ENCODE measurements at places on chromosomes 2 and 18.

GRCh38 chr2:194003911-194004310 is 1653.1 kb upstream of the SLC39A10 start:
- no peak for DNase-seq

GRCh38 chr2:160726046-160726445 is 232.4 kb upstream of the RBMS1 start:
- no peak for DNase-seq

DNA sequence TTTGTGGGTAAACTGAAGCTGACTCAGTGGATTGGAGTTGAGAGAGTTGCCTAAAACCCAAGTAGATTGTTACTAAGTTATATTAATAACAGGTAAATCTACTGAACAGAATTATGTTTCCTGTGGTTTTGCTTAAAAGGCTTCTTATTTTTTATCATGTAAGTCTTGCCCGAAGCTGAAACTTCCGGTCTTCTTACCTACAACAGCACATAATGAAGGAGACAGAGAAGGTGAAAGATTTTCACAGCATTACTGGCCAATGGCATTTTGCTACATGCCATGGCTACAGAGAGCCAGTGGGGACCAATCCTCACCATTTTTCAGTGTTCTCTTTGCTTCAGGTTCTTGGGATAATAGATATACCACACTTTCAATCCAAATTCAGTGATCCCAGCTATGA is 220.0 kb downstream of the ERBB4 start:
- no peak for DNase-seq

- DNase-seq: no peak
These were observed 1.2 kb downstream of the REV1 start for GRCh38 chr2:99488539-99489062.

DNA sequence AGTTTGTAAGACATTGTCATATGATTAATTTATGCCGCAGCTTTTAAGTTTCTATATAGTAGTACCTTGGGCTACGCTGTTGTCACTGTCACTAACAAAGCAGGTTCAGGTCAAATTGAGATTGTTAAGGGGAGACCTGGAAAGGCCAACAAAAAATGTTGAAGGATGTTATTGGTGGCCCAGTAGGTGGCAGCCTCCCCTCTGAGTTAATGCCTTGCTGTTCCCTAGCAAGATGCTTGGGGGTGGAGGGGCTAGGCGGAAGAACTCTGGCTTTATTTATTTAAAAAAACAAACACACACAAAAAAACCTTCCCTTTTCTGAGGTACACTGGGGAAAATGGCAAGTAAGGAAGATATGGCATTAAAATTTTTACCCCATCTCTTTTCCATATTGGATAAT is 128.3 kb upstream of the ATP5MC3 start:
- peak; percentile 43 for DNase-seq

DNA sequence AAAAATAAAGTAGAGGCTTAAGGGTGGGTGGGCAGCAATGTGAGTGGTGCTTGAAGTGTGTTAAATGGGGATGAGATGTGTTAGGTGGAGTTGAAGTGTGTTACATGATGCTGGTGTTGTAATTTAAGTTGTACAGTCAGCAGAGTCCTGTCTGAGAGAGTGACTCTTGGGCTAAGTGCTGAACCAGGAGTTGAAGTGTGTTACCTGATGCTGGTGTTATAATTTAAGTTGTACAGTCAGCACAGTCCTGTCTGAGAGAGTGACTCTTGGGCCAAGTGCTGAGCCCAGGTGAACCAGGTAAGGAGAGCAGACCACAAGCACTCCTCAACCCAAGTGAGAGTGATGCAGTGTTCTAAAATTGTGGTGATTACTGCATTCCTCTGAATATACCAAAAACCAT is 40.6 kb downstream of the LCLAT1 start:
- no peak for DNase-seq

GRCh38 chr2:64543008-64543697 is 19.0 kb downstream of the AFTPH start:
- DNase-seq: no peak

DNA sequence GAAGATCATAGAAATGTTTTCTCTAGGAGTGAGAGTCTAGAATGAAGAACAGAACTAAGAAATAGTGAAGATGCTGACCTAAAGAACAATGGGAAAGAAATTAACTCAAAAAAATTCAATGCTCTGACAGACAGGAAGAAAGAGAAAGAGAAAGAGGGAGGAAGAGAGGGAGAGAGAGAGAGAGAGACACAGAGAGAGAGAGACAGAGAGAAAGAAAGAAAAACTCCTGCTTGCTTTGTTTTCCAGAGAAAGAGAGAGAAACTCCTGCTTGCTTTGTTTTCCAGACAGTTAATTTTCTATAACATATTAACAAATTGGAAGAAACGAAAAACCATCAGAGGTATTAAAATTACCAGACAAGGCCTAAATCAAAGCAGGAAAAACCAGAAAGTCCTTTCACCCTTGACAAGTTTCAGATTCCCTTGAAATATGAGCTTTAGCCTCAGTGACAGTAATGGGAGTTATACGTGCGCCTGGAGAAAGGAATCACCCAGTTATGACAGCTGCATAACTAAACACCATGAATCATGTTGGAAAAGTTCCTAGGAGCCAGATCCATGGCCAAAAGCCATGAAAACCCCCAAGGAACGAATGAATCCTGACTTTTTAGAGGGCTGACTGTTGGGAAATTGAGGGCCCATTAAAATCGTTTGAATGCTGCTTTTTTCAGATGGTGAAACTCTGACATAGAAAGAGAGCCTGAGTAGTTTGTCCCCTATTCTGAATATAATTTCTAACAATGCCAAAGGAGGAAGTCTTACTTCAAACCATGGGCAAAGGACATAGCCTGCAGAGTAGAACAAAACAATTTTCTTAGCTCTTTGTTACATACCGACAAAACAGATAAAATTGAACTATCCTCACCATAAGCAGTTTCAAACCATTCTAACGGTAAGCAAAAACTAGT is 228.6 kb upstream of the CHST9 start:
- no peak for DNase-seq

- no peak for DNase-seq
These were observed 64.0 kb downstream of the ADNP2 start for GRCh38 chr18:80173060-80173459.

DNA sequence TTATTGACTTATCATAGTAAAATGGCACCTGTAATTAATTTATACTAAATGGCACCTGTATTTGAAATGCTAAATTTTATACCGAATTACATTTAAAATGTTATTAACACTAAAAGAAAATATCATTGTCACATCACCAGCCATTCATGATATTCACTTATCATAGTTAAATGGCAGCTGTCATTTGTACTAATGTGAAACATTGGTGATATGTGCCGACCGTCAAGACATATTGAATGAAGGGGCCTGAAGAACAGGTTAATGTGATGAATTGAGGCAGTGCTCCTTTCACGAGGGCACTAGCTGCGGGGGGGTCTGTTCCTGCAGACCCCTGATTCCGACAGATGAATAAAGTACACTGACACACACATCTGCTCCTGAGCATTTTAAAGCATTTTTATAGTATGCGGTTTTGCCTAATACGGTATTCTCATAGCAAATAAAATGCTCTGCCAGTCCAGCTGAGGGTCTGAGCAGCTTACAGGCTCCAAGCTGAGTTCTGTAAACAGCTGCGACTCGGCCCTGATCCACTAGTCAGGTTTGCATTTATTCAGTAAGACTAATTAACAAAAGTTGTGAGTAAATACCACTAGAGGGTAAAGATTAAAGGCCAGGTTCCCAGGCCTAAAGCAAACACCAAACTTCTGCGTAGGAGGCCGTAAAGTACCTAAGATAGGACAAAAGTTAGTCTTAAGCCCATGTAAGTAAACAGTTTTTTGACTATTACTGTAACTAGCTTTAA is 593.4 kb upstream of the NETO1 start:
- no peak for DNase-seq

DNA sequence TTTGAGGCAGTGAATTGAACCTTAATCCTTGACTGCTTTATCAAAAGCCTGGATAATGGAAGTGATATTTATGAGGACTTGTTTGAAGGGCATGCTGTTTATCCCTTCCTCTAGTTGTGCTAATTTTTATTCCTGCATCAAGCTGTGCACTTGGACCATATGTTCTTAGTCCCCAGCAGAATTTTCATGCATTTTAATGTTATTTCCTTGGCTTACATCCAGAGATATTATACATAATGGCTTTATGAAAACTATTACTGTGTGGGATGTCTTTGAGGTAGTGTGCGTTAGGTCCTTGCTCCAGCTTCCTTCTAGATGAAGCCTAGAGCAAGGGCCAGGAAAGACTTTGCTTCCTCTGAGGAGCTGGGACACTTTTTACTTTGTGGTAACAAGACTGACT is 378.4 kb downstream of the LPIN1 start:
- no peak for DNase-seq

- DNase-seq: no peak
These were observed 14.0 kb downstream of the ANXA4 start for GRCh38 chr2:69755862-69756467.

DNA sequence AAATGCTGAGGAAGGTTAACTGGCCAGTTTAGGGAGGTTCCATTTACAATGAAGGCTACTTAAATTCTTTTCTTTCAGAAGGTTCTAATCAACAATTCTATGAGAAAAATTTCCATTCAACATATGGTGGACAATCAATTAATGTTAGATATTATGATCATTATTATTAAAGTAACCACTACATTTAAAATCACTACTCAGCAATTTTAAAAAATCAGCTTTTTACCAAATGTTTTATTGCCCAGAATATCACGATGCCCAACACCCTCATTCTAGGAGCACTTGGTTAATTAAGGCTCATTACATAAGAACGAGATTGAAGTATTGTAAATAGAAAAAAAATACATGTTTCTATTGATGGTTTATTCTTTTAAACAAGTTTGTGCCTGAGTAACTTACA is 396.1 kb downstream of the NRXN1 start:
- no peak for DNase-seq

DNA sequence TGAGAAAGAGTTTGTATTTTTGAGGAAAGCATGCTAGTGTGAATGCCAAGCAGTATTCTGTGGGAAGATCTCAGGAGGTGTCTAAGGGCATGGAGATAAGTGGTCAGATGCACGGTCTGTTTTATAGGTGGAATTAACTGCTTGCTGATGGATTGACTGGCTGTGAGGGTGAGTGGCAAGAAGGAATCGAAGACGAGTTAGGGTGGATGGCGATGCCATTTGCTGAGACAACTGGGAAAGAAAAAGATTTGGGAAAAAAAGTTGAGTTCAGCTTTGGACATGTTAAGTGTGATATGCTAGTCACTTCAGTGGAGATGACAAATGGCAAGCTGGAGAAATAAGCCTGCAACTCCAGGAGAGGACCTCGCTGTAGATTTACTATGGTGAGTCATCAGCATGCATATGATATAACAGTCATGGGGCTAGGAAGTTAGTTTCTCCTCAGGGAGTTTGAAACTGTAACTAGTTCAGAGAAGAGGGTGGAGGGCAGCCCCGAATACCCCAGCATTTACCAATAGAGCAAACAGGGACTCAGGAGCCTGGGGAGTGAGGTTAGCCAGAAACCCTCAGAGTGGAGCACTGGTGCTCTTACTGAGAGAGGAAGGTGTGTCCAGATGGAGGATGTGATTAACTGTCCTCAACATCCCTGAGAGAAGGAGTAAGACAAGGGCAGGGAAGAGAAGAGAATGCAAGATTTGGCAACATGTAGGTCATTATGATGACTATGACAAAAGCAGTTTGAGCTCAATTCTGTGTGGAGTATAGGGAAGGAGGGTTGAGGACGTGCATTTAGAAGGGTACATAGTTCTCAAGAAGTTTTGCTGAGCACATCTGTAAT is 2.0 kb upstream of the HK2 start:
- no peak for DNase-seq

DNA sequence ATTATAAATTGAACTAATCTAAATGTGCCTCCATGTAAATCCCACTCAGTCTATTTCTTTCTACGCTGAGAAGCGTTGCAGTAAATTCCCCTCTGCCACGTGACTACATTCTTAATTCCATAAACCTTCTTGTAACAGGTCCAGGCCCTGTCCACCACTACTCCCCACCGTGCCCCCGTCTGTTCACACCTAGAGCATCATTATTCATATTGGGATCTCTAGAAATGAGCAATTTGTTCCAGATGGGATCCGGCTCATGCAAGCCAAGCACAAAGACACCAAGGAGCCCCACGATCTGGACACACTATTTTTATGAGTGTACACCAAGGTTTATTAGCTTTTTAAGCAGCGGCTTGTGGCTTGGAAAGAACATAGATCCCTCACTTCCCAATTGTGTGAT is 38.2 kb downstream of the BOLA3 start:
- no peak for DNase-seq

GRCh38 chr18:62432176-62432575 is 90.6 kb upstream of the ZCCHC2 start:
- DNase-seq: no peak

DNA sequence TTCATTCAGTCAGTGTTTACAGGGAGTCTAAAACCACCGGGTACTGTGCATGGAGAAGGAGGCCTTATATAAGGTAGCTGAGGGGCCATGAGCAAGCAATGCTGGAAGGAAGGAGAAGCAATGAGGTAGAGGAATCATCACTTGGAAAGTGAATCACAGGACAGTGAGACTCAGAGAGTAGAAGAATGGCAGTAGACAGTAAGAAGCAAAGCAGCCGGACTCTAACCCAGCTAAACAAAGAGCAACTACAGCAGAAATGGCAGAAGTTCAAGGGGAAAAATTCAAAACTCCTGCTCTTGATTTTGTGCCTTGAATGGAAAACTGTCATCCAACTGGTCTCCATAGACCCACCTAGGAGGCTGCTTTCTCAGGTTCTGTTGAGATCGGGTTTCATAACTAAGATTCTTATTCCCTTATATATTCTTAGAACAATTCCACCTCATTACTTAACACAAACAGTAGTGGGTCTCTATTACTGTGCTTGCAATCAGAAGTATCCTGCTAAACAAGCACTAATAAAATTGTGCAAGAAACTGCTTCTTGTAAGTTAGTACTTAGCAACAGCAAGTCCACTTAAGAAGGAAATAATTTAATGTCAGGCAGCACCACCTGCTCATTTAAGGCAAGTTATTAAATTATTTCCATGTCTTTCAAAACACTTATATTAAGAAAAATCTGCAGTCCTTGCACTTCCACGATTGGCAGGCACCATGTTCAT is 68.0 kb downstream of the RBMS1 start:
- DNase-seq: no peak

DNA sequence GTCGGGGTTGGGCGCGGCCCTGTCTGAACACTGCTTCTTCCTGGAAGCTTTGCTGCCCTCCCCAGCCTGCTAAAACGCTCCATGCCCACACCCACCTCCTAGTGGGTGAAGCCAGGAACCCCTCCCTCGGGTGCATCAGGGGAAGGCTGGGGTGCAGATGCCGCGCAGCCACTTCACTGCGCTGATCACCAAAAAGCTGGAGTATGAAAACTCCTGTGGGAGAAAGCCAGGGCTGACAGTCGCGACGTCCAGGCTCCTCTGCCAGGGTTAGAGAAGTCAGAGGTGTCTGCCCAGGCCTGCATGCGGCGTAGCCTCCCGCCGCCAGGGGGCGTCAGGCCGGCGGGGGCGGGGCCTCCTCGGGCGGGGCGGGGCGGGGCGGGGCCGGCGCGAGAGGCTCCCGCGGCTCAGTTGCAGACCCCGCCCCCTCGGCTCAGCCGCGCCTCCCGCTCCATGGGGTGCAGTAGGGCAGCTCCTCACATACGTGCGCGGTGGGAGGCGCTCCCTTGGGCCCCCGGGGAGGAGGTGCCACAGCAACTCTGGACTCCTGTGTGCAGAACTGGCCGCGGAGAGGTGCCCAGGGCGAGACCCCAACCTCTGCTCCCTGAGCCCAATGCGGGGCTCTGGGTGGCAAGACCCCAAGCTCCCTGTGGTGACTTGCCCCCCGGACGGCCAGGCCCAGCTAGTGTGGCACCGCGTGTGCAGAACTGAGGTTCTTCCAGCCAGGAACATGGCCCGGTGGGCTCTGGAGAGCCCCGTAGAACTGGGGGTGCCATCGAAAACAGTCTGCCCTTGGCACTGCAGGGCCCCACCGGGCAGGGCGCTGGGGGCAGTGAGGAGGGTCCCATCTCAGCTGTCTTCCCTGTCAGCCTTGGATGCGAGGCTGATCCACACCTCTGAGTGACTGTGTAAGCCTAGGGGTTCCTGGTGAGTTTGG is 1.8 kb upstream of the RNPEPL1 start:
- peak; percentile 49 for DNase-seq
